T-helper 17 cell (primary cell): ENCODE measurements at places on chromosomes 11 and 22.
A peak's percentile ranks its signal among the peaks of the same experiment; 100 is the strongest.

- DNase-seq, result no peak
These were observed 950 bp upstream of the LAYN start for GRCh38 chr11:111539426-111540113.

GRCh38 chr11:14974515-14975251 lies 2.5 kb upstream of the CALCA start:
- no peak for DNase-seq

DNA sequence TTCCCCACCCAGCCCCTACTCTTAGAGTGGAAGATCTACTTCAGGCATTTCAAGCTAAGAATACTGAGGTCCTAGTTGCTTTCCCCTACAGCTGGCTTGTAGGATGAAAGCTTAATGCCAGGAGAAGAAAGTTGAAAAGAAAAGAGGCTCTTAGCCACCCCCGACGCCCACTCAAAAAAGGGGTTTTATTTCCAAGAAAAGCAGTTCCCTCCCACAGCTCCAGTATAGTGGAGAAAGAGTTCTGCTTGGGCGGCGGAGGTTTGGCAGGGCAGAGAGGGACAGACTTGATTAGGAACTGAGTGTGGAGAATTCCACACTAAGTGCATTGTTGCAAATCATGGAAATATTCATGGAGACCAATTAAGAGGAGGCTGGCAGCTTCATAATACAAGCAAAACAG lies 470.9 kb downstream of the ETS1 start:
- DNase-seq, result no peak

DNA sequence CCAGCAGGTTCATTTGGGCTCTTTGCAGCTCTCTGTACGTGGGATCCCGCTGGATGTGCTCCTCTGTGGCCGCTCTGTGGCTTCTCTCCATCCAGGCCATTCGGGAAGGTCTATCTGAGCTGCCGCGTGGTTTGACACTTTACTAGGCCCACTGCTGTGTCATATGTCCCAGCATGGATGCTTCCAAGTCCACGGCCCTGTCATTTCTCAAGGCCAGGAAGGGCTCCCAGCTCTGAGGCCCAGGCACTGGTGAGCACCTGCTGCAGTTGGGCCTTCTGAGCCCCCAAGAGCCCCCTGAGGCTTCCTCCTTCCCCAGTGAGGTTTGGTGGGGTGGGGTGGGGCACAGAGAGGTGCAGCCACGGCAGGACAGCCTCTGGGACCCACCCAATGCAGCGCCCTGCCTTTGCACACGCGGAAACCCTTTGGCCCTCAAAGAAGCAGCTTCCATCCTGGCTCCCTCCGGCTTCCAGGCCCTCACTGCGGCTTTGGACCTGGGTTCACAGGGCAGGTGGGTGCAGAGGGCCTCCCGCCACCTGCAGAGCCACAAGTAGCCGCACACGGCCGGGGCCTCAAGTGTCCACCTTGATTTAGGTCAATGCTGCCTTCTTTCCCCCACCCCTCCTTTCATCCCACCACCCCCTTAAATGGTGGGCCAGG lies 44.5 kb upstream of the FGF3 start:
- no peak for DNase-seq

DNA sequence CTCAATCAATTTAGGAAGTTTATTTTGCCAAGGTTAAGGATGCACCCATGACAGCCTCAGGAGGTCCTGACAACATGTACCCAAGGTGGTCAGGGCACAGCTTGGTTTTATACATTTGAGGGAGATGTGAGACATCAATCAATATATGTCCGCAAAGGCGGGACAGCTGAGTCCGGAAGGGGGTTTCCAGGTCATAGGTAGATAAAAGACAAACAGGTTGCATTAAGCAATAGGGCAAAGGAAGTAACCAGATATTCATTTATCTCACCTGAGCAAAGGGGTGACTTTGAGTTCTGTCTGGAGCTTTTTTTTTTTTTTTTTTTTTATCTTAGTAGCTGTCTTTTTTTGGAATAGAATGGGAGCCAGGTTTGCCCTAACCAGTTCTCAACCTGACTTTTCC lies 2.0 kb upstream of the TRIM34 start:
- DNase-seq, result no peak

- DNase-seq, result peak; percentile 53
These were observed 60.0 kb downstream of the MYO7A start for GRCh38 chr11:77187776-77188632.

DNA sequence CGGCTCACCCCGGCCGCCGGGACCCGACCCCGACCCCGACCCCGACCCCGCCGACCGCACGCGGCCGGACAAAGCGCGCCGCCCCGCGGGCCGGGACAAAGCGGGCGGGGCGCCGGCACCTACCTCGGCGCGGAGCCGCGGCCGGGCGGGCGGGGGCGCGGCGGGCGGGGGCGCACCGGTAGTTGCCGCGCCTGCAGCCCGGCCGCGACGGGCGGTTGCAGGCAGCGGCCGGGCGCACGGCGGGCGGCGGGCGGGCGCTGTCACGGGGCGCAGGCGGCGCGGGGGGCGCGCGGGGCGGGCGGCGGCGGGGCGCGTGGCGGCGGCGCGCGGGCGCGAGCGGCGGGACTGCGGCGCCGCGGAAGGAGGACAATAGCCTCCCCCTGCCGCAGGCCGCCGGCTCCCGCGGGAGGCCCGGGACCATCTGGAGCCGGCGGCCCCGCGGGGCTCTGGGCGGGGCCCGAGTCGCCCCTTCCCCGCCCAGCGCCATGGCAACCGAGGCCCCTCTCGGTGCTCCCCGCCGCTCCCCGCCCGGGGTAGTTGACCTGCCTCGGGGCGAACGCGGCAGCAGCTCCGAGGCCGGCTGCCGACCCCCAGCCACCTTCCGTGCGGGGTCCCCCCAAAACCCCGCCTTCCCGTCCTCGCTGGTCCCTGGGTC lies 851 bp downstream of the SPTBN2 start:
- DNase-seq, result no peak

GRCh38 chr11:3826721-3827120 lies 14.0 kb downstream of the RHOG start:
- no peak for DNase-seq

- DNase-seq, result no peak
These were observed 14.1 kb downstream of the CAPRIN1 start for GRCh38 chr11:34065505-34066203.

DNA sequence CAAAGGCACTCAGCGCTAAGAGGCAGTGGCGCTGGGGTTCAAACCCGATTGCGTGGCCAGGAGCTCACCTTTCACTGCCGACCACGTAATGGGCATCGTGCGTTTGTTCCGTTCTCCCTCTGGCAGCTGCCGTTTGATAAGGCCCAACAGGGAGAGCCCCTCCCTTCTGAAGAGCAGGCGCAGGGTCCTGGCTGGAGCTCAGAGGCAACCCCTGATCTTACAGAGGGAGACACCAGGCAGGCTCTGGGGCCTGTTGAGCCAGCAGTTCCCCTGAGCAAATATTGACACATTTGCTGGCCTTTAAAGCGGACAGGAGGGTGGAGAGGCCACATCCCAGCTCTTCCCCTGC lies 11.7 kb upstream of the C1QTNF6 start:
- DNase-seq, result no peak

DNA sequence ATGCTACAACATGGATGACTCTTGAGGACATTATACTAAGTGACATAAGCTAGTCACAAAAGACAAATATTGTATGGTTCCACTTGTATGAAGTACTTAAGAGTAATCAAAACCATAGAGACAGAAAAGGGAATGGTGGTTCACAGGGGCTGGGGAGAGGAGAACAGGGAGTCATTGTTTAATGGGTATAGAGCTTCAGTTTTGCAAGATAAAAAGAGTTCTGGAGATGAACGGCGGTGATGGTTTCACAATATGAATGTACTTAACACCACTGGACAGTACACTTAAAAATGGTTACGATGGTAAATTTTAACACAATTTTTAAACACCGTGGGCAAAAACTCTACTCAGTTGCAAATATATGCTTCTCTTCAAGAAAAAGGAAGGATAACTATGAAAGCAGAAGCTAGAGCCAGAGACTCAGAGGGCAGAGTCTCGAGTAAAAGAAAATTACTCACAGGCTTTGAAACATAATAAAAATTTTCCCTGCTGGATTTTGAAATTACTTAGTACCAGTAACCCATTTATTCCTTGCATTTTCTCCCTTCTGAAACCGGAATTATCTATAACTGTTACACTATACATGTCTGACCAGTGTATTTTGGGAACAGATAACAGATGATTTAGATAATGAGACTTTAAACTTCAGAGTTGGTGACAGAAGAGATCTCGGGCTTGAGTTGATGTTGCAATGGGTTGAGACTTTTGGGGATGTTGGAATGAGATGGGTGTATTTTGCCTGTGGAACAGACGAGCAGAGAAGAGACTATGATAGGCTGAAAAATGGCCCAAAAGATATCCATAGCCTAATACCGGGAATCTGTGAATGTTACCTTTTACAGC lies 15.0 kb downstream of the MRTFA start:
- DNase-seq, result no peak

- DNase-seq, result no peak
These were observed 67.4 kb downstream of the ZNRF3 start for GRCh38 chr22:28950617-28951411.

DNA sequence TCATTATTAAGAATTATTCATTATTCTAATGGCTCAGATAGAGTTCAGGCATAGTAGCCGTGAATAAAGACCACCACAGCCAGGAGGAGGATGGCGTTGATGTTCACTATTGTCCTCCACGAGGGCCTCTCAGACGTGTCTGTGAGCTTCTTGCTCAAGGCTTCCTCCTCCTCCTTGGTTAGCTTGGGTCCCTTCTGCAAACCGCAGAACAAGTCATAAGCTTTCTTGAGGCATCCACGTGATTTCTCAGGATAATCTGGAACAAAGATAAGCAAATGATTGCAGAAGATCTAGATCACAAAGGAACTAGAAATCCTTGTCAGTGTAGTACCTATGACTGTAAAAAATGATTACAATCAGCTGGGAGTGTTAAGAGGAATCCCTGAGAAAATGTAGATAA lies 13.6 kb upstream of the RFPL2 start:
- no peak for DNase-seq

- no peak for DNase-seq
These were observed 27.0 kb downstream of the P4HA3 start for GRCh38 chr11:74284466-74284865.

DNA sequence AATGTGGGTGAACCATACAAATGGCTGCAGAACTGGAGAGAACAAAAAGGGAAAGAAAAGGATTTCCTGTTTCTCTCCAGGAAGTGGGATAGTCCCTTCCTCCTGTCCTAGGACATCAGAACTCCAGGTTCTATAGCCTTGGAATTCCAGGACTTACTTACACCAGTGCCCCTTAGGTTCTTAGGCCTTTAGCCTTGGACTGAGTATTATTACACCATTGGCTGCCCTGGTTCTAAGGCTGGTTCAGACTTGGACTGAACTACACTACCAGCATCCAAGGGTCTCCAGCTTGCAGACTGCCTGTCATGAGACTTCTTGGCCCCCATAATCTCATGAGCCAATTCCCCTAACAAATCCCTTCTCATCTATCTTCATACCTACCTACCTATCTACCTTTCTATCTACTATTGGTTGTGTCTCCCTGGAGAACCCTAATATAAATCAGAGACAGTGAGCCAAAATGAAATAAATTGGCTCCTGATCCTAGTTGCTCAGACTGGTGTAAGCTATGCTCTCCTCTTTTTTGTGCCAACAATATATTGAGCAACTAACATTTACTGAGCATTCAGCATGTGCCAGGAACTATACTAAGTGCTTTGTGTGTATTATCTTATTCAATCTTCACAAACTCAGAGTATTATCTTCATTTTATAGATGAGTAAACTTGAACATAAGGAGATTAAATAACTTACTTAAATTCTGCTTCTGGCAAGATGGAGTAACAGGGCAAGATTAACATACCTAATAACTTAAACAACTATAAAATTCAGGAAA lies 303.7 kb downstream of the TTC28 start:
- DNase-seq, result no peak

DNA sequence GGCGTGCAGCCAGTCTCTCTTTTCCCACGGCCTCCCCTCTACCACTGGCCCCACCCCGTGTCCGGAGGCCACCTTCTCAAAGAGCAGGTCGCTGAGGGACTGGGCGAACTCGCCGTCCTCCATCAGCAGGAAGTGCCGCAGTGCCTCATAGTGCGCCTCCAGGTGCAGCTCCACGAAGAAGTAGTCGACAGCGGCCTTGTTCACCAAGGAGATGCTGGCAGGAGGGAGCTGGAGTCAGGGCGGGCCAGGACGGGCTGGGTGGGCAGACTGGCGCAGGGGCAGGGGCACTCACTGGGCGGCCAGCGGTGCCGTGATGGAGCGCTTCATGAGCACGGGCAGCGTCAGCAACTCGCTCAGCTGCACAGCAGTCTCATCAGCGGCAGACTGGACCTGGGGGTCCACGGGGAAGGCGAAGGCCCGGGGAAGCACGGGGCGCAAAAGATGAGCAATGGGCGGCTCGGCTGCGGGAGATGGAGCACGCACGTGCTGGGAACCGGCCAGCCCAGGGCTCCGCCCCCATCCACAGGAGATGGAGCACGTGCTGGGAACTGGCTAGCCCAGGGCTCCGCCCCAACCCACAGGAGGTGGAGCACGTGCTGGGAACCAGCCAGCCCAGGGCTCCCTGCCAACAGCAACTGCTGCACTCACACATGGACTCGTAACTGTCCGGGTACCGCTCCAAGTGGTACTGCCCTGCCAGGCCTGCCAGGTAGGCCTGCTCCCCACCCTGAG lies 18.4 kb downstream of the SELENOO start:
- DNase-seq, result no peak

GRCh38 chr22:40265783-40266182 lies 80.5 kb upstream of the ADSL start:
- no peak for DNase-seq

DNA sequence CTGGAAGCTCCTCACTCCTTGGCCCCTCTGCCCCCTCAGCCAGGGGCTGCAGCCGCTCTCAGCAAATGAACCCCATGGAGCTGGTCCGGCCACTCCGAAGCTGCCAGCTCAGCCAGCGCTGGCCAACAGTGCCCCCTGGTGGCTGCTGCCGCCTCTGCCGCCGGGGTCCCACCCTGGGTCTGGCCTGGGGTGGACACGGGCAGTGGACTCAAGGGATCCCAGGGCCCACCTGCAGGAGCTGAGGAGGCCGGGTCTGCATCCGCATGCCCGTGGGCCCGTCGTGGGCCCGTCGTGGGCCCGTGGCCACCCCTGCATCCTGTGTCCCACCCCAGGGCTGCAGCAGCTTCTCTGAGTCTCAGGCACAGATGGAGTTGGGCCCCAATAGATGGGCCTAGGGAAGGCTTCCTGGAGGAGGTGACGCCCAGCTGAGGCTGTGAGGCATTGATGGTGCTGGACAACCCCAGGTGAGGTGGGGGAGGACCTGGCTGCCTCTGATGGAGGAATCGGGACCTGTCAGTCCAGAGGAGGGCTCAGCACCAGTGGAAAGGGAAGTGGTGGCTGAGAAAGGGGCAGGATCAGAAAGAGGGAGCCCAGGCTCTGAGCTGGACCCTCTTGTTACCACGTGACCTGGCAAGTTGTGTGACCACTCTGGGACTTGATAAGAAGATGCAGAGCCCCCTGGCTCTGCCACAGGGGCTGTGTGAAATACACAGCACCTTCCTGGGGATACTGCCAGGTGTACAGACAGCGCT lies 522.3 kb downstream of the BRD1 start:
- peak; percentile 43 for DNase-seq
